H1 (cell line): ENCODE measurements at places on chromosomes 5 and 9. TPM values are rescaled to one million over a fixed set of nuclear protein-coding genes. Genes with fewer than 3 reads are reported as not detected.

SLC34A1 gene
- not detected in 2 replicates for polyA plus RNA-seq

C9orf153 gene
- polyA plus RNA-seq: 0.05 TPM in 1 of 2 replicates, not detected in the other

NTRK2 gene
- 0.03 TPM in 2 replicates for polyA plus RNA-seq

SAXO1 gene
- polyA plus RNA-seq: 0.11 TPM in 2 replicates

ANKRD33B gene
- 6.9 and 7.1 TPM in 2 replicates for polyA plus RNA-seq

GMCL2 gene
- not detected in 2 replicates for polyA plus RNA-seq

ESM1 gene
- not detected in 2 replicates for polyA plus RNA-seq

ISOC1 gene
- polyA plus RNA-seq: 32.0 and 34.9 TPM in 2 replicates

ERAP2 gene
- polyA plus RNA-seq: 0.03 and 0.14 TPM in 2 replicates

ARID3C gene
- polyA plus RNA-seq: 0.08 and 0.25 TPM in 2 replicates

CD14 gene
- polyA plus RNA-seq: 0.15 and 0.24 TPM in 2 replicates

FOXD1 gene
- polyA plus RNA-seq: 0.11 and 0.17 TPM in 2 replicates
